ENCODE measurements at places on chromosomes 12 and 14.
A peak's percentile ranks its signal among the peaks of the same experiment; 100 is the strongest.

- peak; percentile 93 for DNase-seq
Observed at GRCh38 chr12:9741726-9742125, 8.8 kb upstream of the CLECL1 start.

DNA sequence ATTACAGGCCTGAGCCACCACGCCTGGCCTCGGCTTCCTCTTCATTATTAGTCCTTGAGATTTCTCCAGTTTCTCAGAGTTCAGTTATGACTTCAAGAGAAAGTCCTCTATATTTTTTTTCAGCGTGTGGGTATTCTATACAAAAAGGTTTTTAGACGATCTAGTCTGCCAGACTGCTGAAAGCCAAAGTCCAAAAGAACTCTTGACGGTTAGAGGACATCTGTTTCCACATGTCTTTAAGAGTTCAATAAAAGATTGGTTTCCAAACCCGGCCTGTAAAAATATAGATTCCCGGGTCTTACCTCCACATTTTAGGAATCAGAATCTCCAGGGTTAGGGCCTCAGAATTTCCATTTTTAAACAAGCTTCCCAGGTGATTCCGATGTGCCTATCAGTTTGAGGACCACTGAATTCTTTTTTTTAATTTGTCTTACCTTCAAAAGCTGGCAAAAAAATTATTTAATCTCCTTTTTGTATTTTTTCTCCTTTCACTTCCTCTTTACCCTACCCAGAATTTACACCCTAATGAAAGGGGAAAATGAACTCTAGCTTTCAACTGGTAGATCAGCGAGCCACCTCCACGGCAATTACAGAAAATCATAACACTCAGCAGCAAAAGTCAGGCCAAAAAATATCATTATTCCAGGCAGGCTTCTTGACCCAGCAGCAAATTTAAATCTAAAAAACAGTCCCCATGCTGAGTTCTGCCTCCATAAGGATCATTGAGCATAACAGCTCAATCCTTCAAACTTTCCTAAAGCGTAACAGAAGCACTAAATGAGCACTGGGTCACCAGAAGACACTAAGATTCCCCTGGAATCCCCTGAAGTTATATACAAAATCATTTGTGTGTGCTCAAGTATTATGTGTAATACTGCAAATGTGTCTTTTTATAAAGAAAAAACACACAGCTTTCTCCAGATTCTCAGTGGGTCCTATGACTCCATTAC is 8.7 kb downstream of the NT5DC3 start:
- no peak for DNase-seq

GRCh38 chr14:88323523-88324199 is 592 bp upstream of the KCNK10 start:
- DNase-seq = peak; percentile 5

GRCh38 chr12:30870491-30871265 is 55.9 kb upstream of the TSPAN11 start:
- DNase-seq = no peak

- DNase-seq = no peak
Observed at GRCh38 chr12:12240662-12241340, 26.0 kb downstream of the LRP6 start.

Measured in activated CD4-positive, alpha-beta T cell treated with anti-CD3 and anti-CD28 coated beads, Interleukin-10, Interleukin-2, amounts not matched to agents 100 ng/mL and 50 ng/mL, durations not matched to agents 16 hours and 8 hours (primary cell).